A549 treated with GW870086 at 1 μM for 4 hours (cell line): ENCODE measurements at places on chromosomes 3 and 15. TPM values are rescaled to one million over a fixed set of nuclear protein-coding genes. Genes with fewer than 3 reads are reported as not detected.

ITIH3 gene
- 0.08 to 0.22 TPM (median 0.17 TPM) in 4 of 5 replicates, not detected in the other for total RNA-seq

ARL8B gene
- 60.8 to 72.1 TPM (median 70.1 TPM) in 5 replicates for total RNA-seq

CCDC14 gene
- 12.9 to 22.9 TPM (median 18.3 TPM) in 5 replicates for total RNA-seq

SPESP1 gene
- not detected in 5 replicates for total RNA-seq

BUB1B gene
- total RNA-seq: 25.4 to 30.8 TPM (median 28.2 TPM) in 5 replicates

GRM2 gene
- total RNA-seq: 0.06 to 0.09 TPM (median 0.06 TPM) in 3 of 5 replicates, not detected in the others

CTDSPL gene
- total RNA-seq: 13.1 to 15.9 TPM (median 13.4 TPM) in 5 replicates

A4GNT gene
- not detected in 5 replicates for total RNA-seq

DCBLD2 gene
- 160 to 244 TPM (median 228 TPM) in 5 replicates for total RNA-seq

PRSS50 gene
- not detected in 5 replicates for total RNA-seq

TRPM1 gene
- not detected in 5 replicates for total RNA-seq

FBXO40 gene
- total RNA-seq: not detected in 5 replicates

FBLN2 gene
- 1.6 to 3.4 TPM (median 2.2 TPM) in 5 replicates for total RNA-seq

NEO1 gene
- total RNA-seq: 25.5 to 37.0 TPM (median 31.8 TPM) in 5 replicates

CATSPER2 gene
- 0.34 to 1.4 TPM (median 0.66 TPM) in 5 replicates for total RNA-seq

OIP5 gene
- 13.3 to 15.9 TPM (median 14.6 TPM) in 5 replicates for total RNA-seq

EPHB3 gene
- 0.08 to 0.77 TPM (median 0.32 TPM) in 5 replicates for total RNA-seq

TMEM207 gene
- not detected in 5 replicates for total RNA-seq

PPP1R14D gene
- total RNA-seq: 0.24 to 0.41 TPM in 2 of 5 replicates, not detected in the others

CRYGS gene
- total RNA-seq: 0.38 to 1.4 TPM (median 0.71 TPM) in 5 replicates

FRG2C gene
- total RNA-seq: 0.09 TPM in 1 of 5 replicates, not detected in the others

ISY1 gene
- 19.0 to 21.9 TPM (median 19.9 TPM) in 5 replicates for total RNA-seq

PLSCR2 gene
- total RNA-seq: not detected in 5 replicates

SYNPR gene
- total RNA-seq: not detected in 5 replicates

AHSG gene
- 0.16 TPM in 1 of 5 replicates, not detected in the others for total RNA-seq

ARNT2 gene
- total RNA-seq: 13.6 to 18.5 TPM (median 16.2 TPM) in 5 replicates

C3orf33 gene
- 6.6 to 7.6 TPM (median 6.9 TPM) in 5 replicates for total RNA-seq

SLC30A4 gene
- 1.6 to 2.0 TPM (median 1.9 TPM) in 5 replicates for total RNA-seq

TLR9 gene
- 0.09 TPM in 1 of 5 replicates, not detected in the others for total RNA-seq

CFAP91 gene
- total RNA-seq: 0.11 to 0.43 TPM (median 0.31 TPM) in 4 of 5 replicates, not detected in the other
